ENCODE measurements at places on chromosomes 1 and 21.

DNA sequence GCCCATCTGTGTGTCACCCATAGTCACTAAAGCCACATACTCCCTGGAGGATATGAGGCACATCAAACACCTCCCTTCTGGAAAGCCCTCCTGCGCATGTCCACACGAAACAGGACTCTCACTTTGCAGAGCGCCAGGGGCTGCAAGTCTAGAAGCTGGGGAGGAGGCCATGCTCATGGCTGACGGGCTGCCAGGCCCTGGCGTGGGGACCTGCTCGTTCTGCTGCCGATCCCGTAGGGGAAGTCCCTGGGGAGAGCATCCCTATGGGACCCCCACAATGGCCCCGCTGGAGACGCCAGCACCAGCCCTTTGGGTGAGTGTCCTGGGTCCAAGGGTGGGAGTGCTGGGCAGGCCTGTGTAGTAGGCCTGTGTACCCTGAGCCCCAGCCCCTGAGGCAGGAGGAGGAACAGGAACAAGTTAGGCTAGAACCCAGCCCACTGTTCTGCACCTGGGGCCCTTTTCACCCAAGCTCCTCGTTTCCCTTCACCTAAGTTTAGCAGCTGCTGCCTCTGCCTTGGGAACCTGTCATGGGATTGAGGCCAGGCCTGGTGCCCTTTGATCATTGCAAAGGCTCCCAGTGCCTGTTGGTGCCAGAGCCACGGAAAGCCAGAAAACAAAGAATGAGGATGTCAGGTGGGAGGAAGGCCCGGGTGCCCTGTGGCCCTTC lies 9.9 kb downstream of the FAM3B start:
- no peaks in the 10 kb centered on the region for H3K4me1 ChIP-seq
- no peaks in the 10 kb centered on the region for H3K36me3 ChIP-seq
- H3K4me3 ChIP-seq: no peak overlapping the region
- no peaks in the 10 kb centered on the region for H3K27me3 ChIP-seq
- no peak overlapping the region for H3K27ac ChIP-seq
- DNase-seq: no peak

DNA sequence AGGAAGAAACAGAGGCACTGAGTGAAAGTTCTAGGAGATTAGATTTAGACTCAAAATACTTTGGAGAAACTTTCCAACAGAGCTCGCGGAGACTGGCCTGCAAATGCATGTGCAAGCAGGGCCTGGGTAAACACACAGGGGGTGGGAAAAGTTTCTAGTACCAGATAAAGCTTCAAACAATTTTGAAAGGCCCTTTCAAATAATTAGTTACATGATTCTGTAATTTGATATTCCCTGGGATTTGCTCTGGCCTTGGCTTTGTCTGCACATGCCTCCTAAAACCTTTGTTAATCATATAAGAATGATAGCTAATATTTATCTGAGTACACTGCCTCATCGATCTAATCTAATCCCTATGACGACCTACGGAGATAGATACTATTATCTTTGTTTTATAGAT lies 31.3 kb downstream of the VTCN1 start:
- H3K36me3 ChIP-seq: no peaks in the 10 kb centered on the region
- peaks cover 3% of the 10 kb centered on the region for H3K27me3 ChIP-seq
- no peak overlapping the region for H3K27ac ChIP-seq
- no peak overlapping the region for H3K4me3 ChIP-seq

DNA sequence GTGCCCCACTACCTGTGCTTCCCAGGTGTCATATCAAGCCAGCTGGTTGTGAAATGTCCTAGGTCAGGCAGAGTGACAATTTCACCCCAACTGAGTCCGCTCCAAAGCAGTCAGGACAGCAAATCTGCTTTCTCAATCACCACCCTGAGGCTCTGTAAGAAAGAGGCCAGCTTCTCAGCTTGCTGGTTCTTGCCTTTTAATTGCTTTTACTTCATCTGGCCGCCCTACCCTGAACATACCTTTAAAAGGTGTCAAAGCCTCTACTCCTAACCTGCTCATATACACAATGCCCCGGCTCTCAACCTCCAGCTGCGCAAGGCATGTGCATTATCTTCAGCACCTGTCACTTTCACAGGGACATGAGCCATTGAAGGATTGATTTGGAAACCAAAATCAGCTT lies 581.6 kb downstream of the NPHP4 start:
- no peaks in the 10 kb centered on the region for H3K4me1 ChIP-seq
- no peak for DNase-seq
- peaks cover 13% of the 10 kb centered on the region for H3K36me3 ChIP-seq
- no peak overlapping the region for H3K4me3 ChIP-seq

DNA sequence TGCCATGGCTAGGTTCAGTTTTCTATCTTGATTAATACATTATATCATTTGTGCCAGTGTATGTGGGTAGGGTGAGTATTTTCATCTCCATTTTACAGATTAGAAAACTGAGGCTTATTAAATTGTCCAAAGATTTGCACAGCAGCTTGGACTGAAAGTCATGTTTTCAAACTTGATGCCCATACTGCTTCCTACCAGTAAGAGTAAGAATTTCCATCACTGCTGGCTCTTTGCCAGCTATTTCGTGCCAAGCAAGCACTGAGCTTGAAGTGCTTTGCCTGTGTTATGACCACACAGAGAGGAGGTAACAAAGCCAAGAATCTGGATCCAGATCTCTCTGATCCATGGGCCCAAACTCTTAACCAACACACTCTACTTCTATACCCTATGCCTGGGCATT lies 295.0 kb downstream of the VAV3 start:
- no peaks in the 10 kb centered on the region for H3K27me3 ChIP-seq
- no peak overlapping the region for H3K4me3 ChIP-seq
- no peaks in the 10 kb centered on the region for H3K36me3 ChIP-seq
- no peaks in the 10 kb centered on the region for H3K4me1 ChIP-seq
- no peak overlapping the region for H3K27ac ChIP-seq

DNA sequence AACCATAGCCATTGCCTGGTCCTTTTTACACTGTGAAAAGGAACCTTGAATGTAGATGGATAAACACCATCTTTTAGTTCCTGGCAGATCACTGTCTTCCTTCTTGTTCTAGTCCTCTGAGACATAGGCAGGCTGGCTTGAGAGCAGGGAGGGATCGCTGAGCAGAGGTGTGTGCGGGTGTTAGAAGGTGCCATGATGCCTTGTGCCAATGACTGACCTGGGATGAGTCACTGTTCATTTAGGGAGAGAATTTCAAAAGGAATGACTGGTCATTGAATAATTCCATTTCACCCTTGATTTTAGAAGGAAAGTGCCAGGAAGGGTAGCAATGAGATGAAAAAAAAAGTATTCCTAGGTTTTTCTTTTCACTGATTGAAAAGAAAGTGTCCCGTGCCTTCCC lies 383.9 kb downstream of the KIF26B start:
- no peak overlapping the region for H3K27ac ChIP-seq
- H3K27me3 ChIP-seq: peaks cover 5% of the 10 kb centered on the region
- peaks cover 19% of the 10 kb centered on the region for H3K4me1 ChIP-seq
- H3K4me3 ChIP-seq: no peak overlapping the region

- H3K4me1 ChIP-seq: peaks cover 16% of the 10 kb centered on the region
- peaks cover 1% of the 10 kb centered on the region for H3K27me3 ChIP-seq
- H3K27ac ChIP-seq: no peak overlapping the region
- H3K4me3 ChIP-seq: no peak overlapping the region
- no peak for DNase-seq
These were observed 26.3 kb downstream of the MTARC1 start for GRCh38 chr1:220813013-220813412.

Data from HFFc6 (cell line).